ENCODE measurements at places on chromosomes 12 and 14. TPM values are rescaled to one million over a fixed set of nuclear protein-coding genes. Genes with fewer than 3 reads are reported as not detected.

- no peak overlapping the region for H3K27ac ChIP-seq
- no peak overlapping the region for H3K4me3 ChIP-seq
- H3K4me1 ChIP-seq: peaks cover 17% of the 10 kb centered on the region
- H3K27me3 ChIP-seq: no peaks in the 10 kb centered on the region
These were observed 75.0 kb downstream of the DIP2B start for GRCh38 chr12:50579757-50580267.

GRCh38 chr14:30657606-30658163, 35.6 kb downstream of the SCFD1 start:
- no peak overlapping the region for H3K4me3 ChIP-seq
- no peak for DNase-seq
- H3K4me1 ChIP-seq: no peaks in the 10 kb centered on the region
- no peaks in the 10 kb centered on the region for H3K27me3 ChIP-seq

DNA sequence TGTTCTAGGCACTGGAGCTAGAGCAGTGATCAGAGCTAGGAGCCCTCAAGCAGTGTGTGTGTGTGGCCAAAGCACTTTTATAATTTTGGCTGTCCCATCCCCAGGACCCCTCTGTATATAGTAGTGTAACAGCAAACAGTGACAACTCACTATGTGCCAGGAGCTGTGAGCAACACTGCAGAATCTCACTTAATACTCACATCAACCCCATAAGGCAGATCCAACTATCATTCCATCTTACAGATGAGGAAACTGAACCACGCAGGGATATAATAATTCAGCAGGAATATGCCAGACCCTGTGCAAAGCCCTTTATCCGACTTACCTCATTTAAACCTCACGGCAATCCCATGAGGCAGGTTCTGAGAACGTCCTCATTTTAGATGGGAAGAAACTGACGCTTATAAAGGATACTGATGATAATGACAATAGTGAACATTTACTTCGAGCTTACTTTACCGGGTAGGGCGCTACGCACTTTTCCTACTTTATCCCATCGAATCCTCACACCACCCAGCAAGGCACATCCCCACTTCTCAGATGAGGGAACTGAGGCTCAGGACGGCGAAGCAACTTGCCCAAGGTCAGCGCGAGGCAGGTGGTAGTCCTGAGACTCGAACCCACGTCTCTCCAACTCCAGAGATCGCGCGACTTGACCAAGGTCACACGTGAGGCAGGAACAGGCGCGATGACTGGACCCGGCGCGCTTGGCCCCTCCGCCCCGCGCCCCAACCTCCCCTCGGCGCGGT, 687 bp downstream of the RAB35 start:
- H3K36me3 ChIP-seq: peaks cover 40% of the 10 kb centered on the region
- no peak for DNase-seq
- H3K27ac ChIP-seq: peak overlapping the region; percentile 90
- H3K4me1 ChIP-seq: peaks cover 61% of the 10 kb centered on the region

GRCh38 chr12:116977465-116978380, 67.0 kb downstream of the FBXW8 start:
- H3K4me1 ChIP-seq: peaks cover 2% of the 10 kb centered on the region
- no peak for DNase-seq
- no peak overlapping the region for H3K4me3 ChIP-seq

Gene ARMH4
- total RNA-seq: not detected

All from activated naive CD8-positive, alpha-beta T cell treated with anti-CD3 and anti-CD28 coated beads for 36 hours (primary cell).